ENCODE measurements at places on chromosomes 16 and 17.

DNA sequence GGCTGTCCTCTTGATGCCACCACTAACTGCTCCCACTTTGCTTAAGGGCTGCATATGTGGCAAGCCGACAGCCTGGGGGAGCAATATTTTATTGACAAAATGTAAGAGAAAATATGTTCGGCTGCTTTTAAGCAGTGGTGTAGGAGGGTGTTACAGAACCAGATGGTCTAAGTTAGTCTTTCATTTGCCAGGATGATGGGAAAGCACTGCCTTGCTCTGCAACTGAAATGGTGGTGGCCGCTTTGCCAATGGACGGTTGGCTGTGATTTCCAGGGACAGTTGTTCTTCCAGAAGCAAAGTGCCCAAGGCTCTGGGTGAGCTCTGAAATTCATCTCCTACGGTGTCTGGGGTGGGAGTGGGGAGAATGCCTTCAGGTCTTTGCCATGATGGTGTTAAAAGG is 469.3 kb downstream of the TOX3 start:
- DNase-seq = no peak

- no peak for DNase-seq
Observed at GRCh38 chr17:81578038-81578441, 25.9 kb upstream of the FAAP100 start.

DNA sequence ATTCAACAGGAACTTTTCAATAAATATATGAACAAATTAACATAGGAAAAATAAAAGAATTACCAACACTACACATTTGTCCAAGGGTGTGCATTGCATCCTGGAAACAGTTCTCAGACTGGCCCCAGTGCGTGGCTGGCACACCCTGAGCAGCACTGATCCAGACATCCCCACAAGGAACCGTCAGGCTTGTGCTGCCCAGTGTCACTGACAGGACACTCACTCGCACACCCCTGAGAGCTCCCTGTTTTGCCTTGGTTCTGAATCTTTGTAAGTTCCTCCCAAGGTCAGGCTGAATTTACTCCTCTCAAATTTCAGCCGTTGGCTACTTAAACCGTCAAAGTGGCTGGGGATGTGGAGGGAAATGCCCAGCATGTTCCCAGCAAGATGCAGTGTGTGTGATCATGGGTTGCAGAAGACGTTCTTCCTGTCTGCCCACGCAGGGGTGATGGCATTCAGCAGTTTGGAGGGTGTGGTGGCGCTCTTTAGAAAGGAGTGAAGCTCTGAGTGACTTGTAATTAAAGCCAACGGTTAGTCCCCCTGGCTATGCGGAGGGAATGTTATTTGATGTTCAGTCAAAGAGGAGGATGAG is 1.7 kb downstream of the MT2A start:
- no peak for DNase-seq

- no peak for DNase-seq
Observed at GRCh38 chr16:27925612-27926011, 137.9 kb downstream of the GSG1L start.

- DNase-seq = no peak
Observed at GRCh38 chr16:56195151-56195550, 3.9 kb downstream of the GNAO1 start.

- DNase-seq = peak; percentile 78
Observed at GRCh38 chr17:19384723-19385391, 2.1 kb downstream of the MFAP4 start.

GRCh38 chr17:12068946-12069345 is 48.3 kb downstream of the MAP2K4 start:
- no peak for DNase-seq

DNA sequence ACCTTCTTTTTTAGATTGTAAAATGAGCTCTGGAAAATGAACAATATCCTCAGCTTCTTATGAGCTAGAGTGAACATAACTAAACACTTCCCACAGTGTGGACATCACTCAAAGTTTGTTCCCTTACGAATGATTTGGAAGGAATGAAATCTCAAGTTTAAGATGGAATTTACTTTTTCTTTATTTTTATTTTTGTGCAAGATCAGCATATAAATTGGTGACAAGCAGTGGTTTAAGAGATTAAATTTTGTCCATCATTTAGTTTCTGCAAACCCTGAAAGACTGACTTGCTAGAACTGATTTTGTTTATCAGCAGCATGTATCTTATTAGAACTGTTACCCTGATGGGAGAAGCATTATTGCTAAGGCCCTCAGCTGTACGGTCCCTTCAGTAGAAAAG is 420.1 kb downstream of the CDH8 start:
- no peak for DNase-seq
